AG09309 (cell line): ENCODE measurements at places on chromosomes 13 and 19.

- no peak for DNase-seq
These were observed 1.6 kb downstream of the SLC46A3 start for GRCh38 chr13:28717170-28717569.

GRCh38 chr19:55206664-55207500 is 2.4 kb downstream of the PTPRH start:
- DNase-seq: peak; percentile 53

GRCh38 chr13:43401361-43401760 is 378.0 kb downstream of the DNAJC15 start:
- no peak for DNase-seq

DNA sequence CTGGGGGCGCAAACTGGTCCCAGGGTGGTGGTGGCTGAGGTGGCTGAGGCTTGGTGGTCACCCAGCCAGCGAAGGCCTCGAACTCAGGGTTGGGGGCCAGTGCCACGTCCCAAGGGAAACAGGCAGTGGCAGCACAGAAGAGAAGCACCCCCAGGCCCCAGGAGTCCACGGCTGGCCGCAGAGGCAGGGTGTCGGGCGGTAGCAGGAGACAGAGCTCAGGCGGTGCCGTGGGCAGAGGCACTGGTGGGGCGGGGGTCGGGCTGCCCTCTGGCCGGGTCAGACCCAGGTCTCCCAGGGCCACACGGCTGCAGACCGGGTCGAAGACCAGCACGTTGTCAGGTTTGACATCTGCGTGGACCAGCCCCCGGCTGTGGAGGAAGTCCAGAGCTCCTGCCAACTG is 4.2 kb upstream of the SBK2 start:
- DNase-seq: no peak

DNA sequence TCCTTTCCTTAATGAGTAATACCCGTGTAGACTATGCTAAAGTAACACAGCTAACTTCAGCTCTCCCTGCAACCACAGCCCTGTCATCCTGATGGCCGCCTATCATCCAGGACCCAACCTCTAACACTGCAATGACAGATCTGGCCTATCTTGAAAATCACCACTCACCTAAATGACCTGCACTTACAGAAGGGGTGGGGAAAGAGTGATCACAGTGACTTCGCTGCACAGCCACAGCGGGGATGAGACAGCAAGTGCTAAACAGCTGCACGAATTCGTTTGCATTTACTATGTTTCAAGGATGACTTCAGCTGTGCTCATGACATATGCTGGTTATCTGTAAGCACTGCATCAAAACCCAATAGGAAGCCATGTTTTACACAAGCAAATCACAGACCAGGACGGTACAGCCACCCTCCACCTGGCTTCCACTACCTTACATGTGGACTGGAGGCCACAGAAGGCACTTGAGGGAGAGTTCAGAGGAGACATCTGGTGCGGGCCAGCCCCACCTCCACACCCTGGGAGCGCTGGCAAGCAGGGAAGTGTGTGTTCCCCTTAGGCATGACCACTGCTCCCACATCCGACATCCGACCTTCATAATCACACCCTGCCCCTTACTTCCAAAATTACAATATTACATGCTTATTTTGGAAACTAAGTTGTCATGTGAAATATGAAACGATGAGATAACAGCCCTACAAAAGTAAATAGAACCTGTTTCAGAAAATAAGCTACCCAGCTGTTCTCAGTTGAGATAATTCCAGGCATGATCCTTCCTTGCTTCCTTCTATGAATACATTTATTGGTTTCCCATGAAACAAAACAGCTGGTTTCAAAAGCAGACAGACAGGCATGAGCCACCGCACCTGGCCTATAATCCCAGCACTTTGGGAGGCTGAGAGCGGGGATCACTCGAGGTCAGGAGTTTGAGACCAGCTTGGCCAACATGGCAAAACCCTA is 95.7 kb downstream of the STK24 start:
- DNase-seq: no peak

DNA sequence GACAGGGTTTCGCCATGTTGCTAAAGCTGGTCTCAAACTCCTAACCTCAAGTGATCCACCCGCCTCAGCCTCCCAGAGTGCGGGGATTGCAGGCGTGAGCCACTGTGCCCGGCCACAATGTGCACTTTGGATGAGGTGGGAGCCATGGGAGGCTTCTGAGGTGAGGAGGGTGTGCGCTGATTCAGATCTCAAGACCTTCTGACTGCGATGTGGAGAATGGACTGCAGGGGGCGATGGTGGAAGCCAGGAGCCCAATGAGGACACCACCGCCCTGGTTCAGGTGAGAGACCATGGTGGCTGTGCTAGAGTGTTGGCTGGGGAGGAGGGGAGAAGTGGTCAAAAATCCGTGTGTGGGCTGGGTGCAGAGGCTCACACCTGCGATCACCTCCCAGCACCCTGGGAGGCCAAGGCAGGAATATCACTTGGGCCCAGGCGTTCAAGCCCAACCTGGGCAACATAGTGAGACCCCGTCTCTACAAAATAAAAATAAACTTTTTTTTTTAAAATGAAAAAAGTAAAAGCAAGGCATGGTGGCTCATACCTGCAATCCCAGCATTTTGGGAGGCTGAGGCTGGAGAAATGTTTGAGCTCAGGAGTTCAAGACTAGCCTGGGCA is 5.6 kb downstream of the INAFM1 start:
- DNase-seq: no peak
